ENCODE measurements at places on chromosomes 16 and 17.

- no peak for DNase-seq
These were observed at the start of gene CDH16 for GRCh38 chr16:66918803-66919568. TSS of gene CDH16 (minus strand) at chr16:66918885. CDS start at chr16:66918065, 820 bp downstream.

GRCh38 chr17:36812762-36813161, 124.5 kb upstream of the LHX1 start:
- DNase-seq: no peak

DNA sequence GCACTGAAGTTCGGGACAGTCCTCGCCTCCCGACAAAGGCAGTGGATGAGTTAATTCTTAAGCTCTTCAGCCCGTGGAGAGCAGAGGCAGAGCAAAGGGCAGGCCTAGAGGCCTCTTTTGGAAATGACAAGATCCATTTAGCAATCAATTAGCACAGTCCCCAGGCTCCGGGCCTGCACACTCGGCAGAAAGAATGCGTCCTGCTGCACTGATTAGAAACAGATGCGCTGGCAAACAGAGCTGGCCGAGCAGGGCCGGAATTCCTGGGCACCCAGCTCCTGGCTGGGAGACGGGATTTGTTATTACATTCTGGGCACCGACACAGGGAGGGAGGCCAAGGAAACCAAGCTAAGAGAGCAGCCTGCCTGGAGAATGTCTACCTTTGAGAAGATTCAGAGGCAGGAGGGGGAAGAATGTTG, 162.9 kb downstream of the COPRS start:
- no peak for DNase-seq

DNA sequence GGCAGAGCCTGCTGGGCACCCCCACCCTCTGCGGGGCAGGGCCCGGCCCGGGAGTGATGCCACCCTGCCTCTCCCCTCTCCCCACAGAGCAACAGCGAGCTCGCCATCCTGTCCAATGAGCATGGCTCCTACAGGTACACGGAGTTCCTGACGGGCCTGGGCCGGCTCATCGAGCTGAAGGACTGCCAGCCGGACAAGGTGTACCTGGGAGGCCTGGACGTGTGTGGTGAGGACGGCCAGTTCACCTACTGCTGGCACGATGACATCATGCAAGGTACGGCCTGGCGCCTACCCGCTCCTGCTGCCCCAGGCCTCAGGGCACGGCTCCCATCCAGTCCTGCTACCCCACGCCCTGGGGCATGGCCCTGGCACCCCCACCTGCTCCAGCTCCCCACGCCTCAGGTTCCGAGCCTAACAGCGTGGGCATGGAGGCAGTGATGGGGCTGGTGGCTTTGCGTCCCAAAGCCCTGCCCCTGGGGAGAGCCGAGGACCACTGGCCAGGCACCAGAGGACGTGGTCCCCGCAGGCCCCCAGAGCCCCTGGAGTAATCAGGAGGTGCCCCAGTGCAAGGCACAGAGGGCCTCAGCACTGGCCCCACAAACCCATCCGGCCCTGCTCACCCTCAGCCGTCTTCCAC, 38.4 kb downstream of the TSC2 start:
- no peak for DNase-seq

DNA sequence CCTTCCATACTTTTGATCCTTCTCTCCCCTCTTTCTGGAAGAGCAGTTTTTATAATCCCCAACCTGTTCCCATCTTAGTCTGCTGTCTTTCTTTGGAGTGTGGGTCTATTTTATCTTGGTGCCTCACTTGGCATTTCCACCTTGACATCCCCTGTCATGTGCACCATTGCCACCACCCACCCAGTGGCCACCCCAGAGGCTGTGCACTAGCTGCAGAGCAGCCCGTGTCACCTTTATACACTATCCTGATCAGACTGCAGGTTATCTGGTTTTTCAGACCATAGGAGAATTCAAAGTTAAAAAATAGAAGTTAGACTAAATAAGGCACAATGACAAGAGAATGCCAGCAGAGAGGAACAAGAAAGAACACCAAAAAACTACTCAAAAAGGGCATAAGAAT, 43.8 kb downstream of the TANGO6 start:
- DNase-seq: no peak

GRCh38 chr17:59804901-59805465, 87.8 kb downstream of the TUBD1 start:
- no peak for DNase-seq

Data from CD4-positive, alpha-beta T cell treated with Interleukin-6 for 4 hours (primary cell).